ENCODE measurements at places on chromosomes 7 and 10.

DNA sequence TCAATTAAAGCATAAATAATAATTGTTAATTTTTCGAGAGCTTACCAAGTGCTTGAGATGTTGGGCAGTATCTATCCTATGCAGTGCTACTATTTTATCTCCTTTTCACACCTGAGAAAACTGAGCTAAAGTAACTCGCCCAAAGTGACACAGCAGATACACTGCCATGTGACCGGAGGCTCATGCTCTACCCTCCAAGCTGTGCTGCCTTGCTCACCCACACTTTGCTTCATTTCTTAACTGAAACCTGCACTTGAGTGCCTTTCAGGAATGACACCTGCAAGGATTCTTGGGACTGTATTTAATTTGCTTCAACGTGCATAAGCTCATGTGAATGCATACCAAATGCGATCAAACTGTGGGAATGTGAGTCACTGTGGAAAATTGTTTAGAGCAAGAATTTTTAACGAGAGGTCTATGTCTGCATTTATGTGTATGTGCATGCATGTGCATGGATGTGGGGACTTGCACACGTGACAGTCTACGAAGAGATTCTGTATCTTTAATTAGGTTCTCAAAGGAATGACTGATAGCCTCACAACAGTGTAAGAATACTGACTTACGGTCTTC lies 119.2 kb downstream of the ADCYAP1R1 start:
- DNase-seq, result no peak

DNA sequence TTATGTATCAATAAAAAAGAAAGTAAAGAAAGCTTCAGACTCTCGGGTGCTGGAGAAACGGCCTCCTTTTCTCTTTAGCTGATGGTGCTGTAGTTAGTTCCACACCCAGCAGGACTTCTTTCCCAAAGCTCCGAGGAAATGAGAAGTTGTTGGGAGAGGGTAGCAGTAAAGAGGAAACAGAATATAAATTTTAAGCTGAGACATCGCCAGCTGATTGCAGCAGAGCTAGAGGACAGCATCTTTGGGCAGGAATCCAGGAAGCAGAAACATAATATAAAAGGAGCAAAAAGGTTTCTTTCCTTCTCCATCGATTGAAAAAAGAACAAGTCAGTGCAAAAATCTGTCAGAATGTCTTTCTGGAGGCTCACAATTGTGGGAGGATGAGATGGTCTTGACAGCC lies 616.9 kb upstream of the FOXK1 start:
- DNase-seq, result no peak

- DNase-seq, result no peak
These were observed 636.8 kb upstream of the ANKRD30A start for GRCh38 chr10:36488579-36488978.

DNA sequence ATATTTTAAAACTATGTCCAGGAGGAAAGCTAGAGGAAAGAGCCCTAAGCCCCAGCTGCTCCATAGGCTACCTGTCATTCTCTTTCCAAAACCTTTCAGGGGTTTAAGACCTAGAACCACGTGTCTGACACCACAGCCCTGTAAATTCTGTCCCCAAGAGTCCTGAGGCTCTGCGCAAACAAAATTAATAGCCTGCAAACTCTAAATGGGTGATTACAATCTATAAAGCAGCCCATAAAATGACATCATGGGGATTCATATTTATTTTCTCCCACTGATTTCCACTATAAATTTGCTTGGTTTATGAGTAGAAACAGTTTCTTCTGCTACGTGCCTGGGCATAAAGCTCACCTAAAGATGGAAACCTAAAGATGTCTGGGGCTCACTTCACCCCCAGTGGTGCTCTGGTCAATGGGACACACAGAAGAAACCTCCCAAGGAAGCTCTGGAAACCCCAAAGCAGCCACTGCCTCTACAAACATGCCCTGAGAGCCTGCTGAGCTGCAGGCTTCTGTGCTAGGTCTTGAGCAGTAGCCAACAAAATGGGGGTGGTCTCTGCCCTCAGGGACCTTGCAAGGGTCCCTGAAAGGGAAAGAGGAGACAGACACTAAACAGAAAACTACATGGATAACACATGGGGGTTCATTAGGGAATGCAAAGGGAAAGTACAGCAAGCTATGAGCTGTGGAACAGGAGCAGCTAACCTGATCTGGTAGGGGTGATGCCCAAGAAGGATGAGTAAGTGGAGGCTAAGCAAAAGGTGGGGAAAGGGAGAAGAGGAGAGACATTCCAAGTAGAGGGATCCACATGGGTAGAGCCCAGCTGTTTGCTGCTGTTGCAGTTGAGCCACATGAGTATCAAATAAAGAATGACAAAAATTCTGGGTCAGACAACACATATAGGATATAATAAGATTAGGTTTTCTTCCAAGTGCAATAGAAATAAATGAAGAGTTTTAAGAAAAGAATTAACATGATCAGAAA lies 331.7 kb downstream of the KCNMA1 start:
- no peak for DNase-seq

DNA sequence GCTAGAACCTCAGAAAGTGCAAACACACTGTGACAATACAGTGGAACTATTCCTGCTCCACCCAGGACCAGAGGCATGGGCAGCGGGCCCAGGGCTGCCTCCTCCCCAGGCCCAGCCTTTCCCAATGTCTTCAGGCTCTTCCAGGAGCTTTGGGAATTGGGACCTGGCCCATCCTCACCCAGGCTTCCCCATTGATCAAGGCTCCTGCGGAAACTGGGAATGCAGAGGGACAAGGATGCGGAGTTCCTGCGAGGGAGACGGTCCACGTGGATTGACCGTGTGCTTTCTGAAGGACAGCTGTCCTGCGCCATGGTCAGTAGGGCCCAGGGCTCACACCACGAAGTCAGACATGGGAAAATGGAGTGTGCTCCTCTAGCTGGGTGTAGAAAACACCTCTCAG lies 56.6 kb downstream of the CSGALNACT2 start:
- no peak for DNase-seq

DNA sequence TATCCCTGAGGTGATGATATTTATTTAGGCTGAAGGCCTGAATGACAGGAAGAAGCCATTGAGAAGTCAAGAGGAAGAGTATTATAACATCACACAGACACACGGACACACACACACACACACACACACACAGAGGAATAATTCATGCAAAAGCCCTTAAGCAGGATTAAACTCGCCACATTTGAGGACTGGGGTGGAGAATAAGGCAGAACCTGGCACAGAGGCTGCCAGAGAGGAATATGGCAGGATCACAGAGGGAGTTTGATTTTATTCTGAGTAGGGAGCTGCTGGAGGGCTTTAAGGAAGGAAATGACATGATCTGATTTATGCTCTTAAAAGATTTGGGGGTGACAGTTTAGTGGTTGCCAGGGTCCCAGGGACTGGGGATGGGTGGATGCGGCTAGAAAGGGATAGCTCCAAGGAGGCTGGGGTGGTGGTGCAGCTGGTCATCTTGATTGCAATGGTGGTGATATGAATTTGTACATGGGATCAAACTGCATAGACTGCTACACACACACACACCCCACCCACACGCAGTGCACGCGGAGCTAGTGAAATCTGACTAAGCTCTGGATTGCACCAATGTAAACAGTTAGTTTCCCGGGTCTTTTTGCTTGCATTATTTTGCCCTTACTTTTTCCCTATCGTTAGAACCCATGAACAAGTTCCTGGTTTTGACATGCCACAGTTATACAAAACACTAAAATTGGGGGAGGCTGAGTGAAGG lies 11.2 kb downstream of the SMURF1 start:
- DNase-seq, result no peak

DNA sequence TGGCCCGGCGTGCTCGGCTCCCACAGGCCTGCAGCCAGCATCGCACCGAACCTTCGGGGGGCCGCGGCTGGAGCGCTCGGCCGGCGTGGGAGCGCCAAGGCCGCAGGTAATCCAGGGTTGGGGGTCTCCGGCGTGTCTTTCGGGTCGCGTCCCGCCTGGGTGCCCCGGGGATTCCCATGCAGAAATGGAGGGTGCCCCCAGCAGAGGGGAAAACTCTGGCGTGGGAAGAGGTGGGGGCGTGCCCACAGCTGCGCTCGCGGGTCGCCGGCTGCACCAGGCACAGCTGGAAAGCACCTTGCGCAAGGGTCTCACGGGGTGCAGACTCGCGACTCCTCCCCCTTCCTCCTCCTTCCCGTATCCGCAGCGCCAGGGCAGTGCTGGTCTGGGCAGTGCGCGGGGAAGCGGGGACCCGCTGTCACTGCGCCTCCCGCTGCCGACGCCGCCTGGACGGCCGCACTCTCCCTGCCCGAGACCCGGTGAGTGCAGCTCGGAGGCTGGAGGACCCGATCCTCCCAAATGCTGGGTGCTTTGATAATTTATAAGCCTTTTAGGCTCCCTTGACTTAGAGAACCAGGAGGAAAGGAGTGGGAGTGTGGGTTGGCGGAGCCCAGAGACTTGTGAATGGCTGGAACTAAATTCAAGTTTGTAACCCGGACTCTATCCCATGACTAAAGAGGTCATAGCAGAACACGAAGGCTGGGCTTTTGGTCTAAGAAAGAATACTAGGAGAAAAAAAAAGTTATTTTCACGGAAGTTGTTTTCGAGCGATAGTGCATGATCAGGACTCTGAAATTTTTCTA lies 489 bp downstream of the MAP3K8 start:
- DNase-seq, result peak; percentile 48

DNA sequence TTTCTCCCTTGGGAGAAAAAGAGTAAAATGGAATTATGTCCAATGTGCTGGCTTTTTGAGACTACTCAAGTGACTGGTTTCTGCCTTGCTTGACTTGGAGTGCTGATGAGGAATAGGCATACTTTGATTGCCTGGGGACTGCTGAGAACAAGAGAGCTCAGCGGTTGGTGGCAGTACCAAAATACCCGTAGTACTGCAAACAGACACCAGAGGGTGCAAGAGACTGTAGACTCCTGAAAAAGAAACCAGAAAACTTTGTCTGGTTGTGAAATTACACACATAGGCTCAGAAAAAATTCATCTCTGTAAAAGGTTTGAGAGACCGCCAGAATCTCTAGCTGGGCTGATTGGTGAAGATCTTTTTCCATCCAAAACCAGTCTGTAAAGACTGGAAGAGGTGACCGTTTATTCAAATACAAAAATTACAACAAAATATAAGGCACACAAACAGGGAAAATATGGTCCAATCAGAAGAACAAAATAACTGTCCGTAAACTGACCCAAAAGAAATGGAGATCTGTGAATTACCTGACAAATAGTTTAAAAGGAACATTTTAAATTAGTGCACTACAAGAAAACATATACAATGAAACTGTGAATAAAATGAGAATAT lies 18.5 kb downstream of the BICC1 start:
- DNase-seq, result peak; percentile 76

- DNase-seq, result no peak
These were observed 994 bp upstream of the MAGI2 start for GRCh38 chr7:79454361-79454960.

DNA sequence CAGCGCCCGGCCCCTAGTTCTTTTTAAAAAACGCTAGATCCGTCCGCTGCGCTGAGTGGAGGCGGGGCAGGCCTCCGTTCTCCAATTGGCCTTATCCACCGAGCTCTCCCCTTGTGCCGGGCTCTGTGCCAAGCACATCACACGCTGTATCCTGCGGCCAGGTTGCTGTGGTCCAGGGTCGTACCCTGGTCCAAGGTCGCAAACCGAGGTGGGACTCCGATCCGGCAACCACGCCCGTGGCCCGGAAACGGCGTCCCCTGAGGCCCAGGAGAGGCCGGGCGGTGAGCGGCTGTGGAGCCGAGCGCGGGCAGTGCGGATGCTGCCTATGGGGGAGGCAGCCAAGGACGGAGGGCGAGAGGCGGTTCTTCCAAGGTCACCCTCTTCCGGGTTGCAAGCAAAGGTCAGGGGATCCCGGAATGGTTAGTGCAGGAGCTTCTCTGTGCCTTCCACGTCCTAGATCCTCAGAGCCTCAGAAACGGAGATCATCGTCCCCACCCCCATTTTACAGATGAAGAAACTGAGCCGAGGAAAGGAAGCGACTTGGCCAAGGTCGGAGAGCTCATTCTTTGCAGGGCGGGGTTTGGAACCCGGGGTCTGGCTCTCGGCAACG lies 72.4 kb upstream of the LRRC4 start:
- DNase-seq, result no peak

GRCh38 chr7:113722006-113722405 lies 196.8 kb downstream of the PPP1R3A start:
- DNase-seq, result no peak

DNA sequence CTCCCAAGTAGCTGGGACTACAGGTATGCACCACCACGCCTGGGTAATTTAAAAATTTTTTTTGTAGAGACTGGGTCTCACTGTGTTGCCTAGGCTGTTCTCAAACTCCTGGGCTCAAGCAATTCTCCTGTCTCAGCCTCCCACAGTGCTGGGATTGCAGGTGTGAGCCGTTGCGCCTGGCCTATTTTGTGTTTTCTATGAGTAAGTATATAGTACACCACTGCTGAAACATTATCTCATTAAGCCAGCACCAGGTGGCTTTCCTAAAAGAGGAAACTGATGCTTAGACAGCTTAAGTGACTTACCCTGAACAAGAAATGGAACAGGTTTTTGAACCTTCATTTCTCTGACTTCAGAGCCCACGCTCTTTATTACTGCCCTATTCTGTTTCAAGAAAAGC lies 7.8 kb upstream of the PTPN12 start:
- peak; percentile 25 for DNase-seq

Measured in NCI-H1417 (cell line).